ENCODE measurements at places on chromosomes 5 and 9.

DNA sequence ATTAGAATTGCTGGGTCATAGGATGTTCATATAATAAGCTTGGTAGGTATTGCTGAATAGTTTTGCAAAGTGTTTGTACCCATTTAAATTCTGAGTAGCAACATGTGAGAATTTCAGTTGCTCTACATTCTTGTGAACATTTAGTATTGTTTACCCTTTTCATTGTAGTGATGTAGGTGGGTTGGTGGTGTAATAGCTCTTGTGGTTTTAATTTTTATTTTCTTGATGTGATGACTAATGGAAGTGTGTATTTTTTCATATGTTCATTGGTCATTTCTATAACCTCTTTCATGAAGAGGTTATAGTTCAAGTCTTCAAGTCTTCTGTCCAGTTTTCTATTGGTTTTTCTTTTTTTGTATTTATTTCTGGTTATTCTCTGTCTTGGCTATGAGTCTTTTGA, 34.4 kb downstream of the RASA1 start:
- DNase-seq = no peak

DNA sequence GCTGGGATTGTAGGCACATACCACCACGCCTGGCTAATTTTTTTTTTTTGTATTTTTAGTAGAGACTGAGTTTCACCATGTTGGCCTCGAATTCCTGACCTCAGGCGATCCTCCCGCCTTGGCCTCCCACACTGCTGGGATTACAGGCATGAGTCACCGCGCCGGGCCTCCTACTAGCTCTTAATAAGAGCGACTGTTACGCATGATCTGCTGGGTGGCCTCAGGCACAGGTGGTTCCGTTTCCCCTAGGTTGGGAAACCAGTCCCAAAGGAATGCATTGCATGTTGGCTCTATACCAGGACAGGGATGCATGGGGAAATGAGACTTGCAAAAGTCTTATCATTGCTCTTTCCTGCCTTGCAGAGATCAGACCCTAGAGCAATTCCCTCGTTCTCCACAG, 184.7 kb upstream of the PPP1R26 start:
- no peak for DNase-seq

GRCh38 chr9:127293328-127293727, 28.8 kb downstream of the GARNL3 start:
- no peak for DNase-seq

DNA sequence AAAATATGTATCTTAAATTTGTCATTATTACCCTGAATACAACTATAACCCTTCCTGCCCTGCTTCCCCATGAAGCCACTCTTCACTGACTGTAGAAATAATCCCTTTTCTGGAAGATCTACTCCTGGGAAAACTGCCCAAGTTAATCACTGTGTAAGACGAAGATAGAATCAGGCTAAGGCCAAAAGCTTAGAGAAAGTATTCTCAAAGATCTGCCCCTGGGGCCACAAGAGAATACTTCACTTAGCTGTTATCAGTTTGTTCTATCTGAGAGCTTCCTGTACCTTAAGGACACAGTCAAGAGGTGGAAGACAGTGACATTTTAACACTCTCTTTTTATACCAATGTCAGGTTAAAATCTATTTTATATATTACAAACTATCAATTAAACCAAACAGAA, 33.8 kb downstream of the RNF145 start:
- no peak for DNase-seq

- DNase-seq = no peak
Observed at GRCh38 chr5:34803974-34804732, 34.8 kb upstream of the TTC23L start.

DNA sequence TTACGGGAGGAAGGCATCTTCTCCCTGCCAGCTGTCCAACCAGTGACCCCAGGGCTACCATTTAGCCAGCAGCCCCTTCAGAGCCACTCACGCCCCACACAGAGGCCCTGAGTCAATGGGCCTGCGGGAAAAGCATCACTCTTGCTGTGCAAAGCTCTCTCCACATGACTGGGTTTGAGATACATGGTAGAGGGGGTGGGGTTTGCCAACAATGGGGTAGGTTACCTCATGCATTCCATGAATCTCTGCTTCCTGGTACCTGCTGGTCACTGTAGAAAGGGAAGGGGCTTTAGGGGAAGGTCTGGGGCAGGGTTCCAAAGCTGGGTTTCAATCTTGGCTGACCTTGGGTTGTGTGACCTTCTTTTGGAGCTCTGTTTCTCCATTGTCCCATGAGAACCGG, 22.9 kb upstream of the TTLL11 start:
- no peak for DNase-seq

DNA sequence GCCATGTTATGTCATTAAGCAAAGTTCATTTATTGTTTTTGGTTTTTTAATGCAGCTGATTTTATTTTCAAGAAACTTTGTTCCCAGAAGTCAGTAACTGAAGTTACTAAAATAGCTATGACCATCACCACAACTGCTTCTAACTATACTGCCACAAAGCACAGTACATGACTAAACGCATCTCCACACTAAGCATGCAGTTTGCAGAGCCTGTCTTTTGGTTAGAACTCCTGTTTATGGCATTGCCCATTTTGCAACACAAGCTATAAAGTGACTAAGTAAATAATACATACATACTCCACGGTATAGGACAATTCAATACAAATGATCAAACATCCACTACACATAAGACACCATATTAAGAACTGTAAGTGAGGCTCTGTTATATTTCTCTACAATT, 109.7 kb downstream of the MLLT3 start:
- DNase-seq = no peak

GRCh38 chr5:44275908-44276307, 113.3 kb downstream of the FGF10 start:
- no peak for DNase-seq

GRCh38 chr5:4275232-4275631, 679.6 kb downstream of the IRX1 start:
- DNase-seq = no peak

GRCh38 chr5:131513780-131514179, 121.2 kb downstream of the RAPGEF6 start:
- DNase-seq = no peak

DNA sequence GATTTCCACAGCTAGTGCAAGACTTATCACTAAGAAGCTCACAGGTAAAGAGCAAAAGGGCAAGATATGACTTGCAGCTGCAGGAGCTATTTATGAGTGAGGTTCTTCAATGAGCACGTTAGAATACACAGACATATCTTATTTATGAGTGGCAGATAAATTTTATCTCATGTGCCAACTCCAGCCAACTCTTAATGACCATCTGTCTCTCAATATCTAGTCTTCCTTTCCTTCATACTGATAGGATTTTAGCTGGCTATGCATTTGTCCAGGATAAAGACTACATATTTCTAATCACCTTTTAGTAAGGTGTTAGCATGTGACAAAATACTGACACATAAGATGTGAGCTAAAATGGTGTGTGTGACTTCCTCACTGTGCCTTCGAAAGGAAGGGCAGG, 304.5 kb downstream of the TRPM3 start:
- DNase-seq = no peak

DNA sequence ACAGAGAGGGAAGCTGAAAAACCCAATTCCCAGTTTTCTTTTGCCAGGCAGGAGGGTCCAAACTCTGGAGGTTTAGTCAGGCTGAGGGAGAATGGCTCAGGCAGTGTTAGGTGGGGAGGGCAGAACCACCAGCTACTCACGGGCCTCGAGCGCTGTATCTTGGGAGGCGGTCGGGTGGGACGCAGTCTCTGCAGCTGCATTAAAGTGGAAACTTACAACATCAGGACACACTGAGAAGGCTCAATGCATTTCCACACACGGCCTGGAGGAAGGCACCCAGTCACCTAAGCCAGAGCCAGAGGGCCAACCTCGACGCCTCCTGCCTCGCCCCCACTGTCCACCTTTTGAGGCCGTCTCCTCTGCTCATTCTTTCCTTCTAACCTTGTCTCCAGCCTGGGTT, 55.6 kb downstream of the CRB2 start:
- DNase-seq = no peak

- no peak for DNase-seq
Observed at GRCh38 chr5:96264047-96264446, 169.0 kb downstream of the PCSK1 start.

GRCh38 chr5:136212252-136212721, 19.3 kb upstream of the SMIM32 start:
- DNase-seq = peak; percentile 16

DNA sequence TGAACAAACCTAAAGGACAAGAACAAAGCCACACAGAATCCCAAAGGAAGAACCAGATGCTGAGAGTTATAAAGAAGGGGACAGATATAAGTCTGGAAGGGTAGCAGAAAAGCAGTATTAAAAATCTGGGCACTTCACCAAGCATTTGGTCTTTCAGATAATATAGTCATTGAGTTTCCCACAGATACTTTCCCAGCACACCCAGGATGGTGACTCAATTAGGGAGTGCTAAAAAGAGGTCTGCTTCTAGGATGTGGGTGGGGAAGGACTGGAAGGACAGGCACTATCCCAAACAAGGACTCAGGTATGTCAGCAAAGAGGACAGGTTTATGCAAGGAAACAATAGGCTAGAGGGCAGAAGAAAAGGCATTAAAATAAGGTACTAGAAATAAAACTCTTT, 59.3 kb downstream of the DIAPH1 start:
- no peak for DNase-seq

GRCh38 chr9:123611226-123611625, 255.2 kb downstream of the CRB2 start:
- DNase-seq = no peak

GRCh38 chr5:67005737-67006499, 190.7 kb downstream of the CD180 start:
- no peak for DNase-seq

GRCh38 chr5:164119806-164120447, 614.5 kb downstream of the MAT2B start:
- no peak for DNase-seq

GRCh38 chr9:91750343-91750742, 199.7 kb downstream of the ROR2 start:
- DNase-seq = no peak

DNA sequence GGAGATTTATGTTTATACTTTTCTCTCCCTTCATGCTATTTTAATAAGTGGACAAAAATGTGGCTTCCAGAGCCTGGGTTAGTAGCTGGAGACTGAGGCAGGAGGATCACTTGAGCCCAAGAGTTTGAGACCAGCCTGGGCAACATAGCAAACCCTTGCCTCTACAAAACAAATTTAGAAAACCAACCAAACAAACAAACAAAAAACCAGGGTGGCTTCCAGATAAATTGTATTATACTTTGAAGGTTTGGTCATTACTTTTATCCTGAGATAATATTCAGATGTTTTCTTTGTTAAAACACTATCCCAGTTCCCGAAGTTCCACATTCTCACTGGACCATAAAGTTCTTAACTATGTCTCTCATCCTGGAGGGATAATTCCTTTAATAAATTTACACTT, 46.0 kb downstream of the ALDH1A1 start:
- DNase-seq = no peak

DNA sequence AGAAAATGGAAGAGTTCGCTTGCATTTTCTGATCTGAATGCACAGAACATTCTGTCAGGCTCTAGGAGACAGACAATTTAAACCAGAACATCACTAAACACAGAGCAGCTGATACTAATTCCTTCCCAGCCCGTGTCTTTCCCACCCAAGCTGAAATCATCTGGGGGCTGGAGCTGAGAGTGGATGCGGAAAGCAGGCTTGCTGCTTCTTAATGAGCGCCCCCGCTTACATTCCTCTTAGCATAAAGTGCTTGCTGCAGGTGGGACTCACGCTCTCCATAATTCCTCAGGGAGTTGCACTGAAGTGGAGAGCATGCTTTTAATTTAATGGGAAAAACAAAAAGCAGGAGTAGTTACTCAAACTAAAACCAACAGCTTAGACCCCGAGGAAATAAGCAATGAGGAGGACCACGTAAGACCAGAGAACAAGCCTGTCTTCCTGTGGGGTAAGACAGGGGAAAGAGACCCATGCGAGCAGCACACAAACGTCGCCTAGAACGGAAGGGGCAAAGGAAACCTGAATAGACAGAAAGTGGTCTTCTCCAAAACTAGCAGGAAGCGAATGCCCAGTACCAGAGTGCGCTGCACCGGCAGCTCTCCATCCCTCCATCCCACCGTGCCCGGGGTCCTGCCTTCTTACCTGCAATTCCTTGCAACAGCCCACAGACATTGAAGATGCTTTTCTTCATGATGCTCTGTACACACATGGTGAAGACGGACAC, 139.3 kb downstream of the LHFPL2 start:
- DNase-seq = no peak

- no peak for DNase-seq
Observed at GRCh38 chr9:68427216-68427977, 71.0 kb downstream of the PGM5 start.

DNA sequence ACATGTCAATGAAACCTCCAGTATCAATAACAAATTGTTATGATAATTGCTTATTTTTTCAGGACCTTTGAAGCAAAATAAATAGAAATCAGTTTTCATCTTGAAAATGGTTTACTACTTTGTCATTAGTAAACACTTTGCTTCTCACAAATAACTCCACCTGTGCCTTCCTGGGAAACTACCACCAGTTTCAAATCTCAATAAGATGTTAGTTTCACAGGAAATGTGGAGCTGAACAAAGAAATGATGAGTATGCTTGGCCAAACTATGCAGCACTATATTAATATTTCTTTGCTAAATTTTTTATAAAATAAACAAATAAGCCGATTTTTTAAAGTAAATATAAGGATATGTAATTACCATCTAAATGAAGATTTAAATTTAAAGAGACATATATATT, 221.5 kb upstream of the HAPLN1 start:
- no peak for DNase-seq

- no peak for DNase-seq
Observed at GRCh38 chr5:35862126-35862525, 5.4 kb downstream of the IL7R start.

DNA sequence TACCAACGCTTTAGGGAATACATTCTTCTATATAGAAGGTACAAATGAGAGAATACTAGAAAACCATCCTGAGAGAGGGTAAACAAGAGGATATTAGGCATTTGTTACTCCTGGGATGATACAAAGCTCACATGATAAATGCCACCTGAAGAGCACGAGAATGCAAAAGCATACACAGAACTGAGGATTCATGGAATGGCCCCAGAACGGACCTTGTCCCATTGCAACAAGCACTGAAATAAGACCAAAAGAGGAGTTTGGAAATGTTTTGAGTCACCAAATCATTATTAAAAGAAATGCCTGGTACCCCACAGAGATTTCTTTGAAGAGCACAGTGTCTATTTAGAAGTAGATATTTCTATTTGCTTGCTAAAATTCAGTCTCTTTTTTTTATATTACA, 173.5 kb downstream of the TTC39B start:
- DNase-seq = no peak

GRCh38 chr5:134738963-134739661, 764 bp downstream of the CAMLG start:
- no peak for DNase-seq

- no peak for DNase-seq
Observed at GRCh38 chr5:168681556-168682183, 102.5 kb upstream of the PANK3 start.

- DNase-seq = no peak
Observed at GRCh38 chr5:58235299-58235698, 224.6 kb downstream of the PLK2 start.

- DNase-seq = no peak
Observed at GRCh38 chr9:12889402-12890106, 114.7 kb downstream of the LURAP1L start.

GRCh38 chr9:69392826-69393225, 67.8 kb downstream of the ENTREP1 start:
- DNase-seq = no peak

Data from stimulated activated CD4-positive, alpha-beta T cell treated with anti-CD3 and anti-CD28 coated beads, TNF-alpha, amount 100 ng/mL, for 48 hours (primary cell).